ENCODE measurements at places on chromosomes 4 and X.
A peak's percentile ranks its signal among the peaks of the same experiment; 100 is the strongest.

DNA sequence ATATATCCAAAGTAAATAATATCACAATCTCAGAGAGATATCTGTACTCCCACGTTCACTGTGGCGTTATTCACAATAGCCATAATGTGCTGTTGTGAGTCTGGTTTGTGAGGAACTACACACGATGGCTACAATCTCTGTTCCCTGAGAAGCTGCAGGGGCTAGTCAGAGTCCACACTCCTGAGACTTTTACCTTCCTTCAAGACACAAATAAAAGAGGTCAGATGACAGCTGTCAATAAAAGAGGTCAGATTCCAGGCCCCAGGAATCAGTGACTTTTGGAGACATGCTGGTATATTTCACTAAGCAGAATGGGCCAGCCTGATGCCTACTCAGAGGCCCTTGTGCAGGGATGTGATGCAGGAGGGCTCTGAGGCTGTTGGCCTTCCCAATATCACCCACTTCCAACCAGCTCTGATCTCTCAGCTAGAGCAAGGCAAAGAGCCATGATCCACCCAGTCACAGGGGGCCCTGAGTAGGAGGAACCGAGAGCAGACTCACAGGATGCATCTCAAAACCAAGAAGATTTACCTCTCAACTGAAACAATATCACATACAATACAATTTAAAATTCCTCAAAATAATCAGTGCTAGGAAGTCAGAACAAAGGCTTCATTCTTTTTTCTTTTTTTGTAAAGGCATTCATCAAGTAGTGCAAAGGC, 13.8 kb downstream of the FRYL start:
- no peak for DNase-seq

- DNase-seq: no peak
Measured at GRCh38 chr4:5845035-5845905, 47.6 kb downstream of the CRMP1 start.

GRCh38 chrX:137575596-137576255, 9.8 kb downstream of the ZIC3 start:
- no peak for DNase-seq

- DNase-seq: no peak
Measured at GRCh38 chrX:17828171-17828570, 32.9 kb downstream of the RAI2 start.

DNA sequence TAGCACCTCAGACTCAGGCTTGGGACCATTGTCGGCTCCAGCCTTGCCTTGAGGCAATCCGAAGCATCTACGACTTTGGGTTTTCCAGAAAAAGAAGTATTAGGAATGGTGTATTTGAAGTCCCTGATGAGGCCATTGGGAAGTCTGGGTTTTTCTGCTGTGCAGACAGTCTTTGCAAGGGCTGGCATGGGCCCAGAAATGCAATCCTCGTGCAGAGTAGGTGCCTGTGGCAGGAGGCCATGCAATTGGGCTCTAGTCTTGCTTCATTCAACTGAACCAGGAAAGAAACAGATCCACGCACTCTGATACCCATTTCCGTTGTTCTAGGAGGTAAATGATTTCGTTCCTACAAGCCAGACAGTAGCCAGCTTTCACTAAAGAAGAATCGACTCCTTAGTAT, 12.4 kb downstream of the ZFP92 start:
- no peak for DNase-seq

- DNase-seq: no peak
Measured at GRCh38 chrX:107574054-107574683, 54.1 kb upstream of the PRPS1 start.

- peak; percentile 93 for DNase-seq
Measured at GRCh38 chr4:3201718-3202702, 46.9 kb upstream of the MSANTD1 start.

DNA sequence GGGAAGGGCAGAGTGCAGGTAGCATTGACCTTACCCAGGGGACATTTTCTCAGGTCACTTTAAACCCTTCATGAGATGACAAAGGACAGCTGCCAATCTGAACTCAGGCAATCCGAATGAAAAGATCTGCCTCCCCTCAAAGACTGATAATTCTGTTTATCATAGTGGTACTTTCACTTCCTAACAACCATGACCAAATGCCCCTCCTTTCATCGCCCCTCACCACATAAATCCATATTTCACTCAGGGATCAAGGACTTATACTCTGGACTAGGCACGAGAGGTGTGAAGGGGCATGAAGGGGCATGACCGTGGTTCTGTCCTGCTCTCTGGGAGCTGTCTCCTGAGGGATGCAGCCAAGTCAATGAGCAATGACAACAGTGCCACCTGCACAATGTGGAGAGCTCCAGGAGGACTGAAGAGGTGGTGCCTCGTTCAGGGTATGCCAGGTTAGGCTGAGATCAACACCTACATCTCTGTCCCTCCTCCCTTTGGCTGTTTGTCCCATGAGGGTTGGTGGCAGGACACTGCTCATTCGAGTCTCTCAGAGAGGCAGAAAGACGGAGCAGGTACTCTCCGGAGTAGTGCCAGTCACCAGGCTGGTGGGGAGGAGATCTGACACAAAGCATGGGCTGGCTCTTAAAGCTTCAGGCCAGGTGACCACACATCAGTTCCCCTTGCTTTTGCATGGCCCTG, 12.5 kb downstream of the HS3ST1 start:
- DNase-seq: no peak

DNA sequence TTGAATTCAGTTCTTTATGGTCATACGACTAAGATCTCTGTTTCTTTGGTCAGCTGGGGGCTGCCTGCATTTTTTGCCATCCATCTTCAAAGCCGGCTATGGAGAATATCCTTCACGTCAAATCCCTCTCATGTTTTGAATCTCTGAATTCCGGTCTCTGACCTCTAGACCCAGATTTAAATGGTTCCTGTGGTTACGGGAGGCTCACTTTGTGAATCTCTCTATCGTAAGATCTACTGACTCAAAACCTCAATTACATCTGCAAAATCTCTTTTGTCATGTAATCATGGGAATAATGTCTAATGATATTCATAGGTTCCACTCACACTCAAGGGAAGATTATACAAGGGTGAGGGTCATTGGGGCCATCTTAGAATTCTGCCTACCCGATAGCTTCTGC, 5.7 kb upstream of the MPC1L start:
- no peak for DNase-seq

GRCh38 chr4:151865744-151866591, 105.2 kb upstream of the GATB start:
- DNase-seq: no peak

- DNase-seq: no peak
Measured at GRCh38 chr4:67556436-67556835, 2.1 kb upstream of the STAP1 start.

GRCh38 chr4:134178706-134179105, 22.9 kb downstream of the PABPC4L start:
- DNase-seq: no peak

DNA sequence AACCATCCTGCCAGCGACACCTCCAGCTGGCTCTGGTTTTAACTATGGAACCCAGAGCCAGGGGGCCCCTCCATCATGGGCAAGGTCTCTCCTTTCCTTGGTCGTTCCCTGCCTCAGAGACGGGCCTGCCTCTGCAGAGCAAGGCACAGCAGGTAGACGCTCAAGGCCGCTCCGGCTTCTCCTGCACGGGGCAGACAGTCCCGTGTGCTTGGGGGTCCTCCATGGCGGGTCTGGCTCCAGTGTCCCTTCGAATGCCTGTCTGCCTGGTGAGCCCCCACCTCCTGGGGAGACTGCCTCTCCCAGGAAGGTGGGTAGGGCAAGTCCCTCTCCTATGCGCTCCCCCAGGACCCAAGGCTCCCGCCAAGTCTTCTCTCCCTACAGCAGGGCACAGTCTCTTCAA, 71.5 kb downstream of the ACOX3 start:
- no peak for DNase-seq

- no peak for DNase-seq
Measured at GRCh38 chrX:134512566-134512965, 52.6 kb downstream of the HPRT1 start.

DNA sequence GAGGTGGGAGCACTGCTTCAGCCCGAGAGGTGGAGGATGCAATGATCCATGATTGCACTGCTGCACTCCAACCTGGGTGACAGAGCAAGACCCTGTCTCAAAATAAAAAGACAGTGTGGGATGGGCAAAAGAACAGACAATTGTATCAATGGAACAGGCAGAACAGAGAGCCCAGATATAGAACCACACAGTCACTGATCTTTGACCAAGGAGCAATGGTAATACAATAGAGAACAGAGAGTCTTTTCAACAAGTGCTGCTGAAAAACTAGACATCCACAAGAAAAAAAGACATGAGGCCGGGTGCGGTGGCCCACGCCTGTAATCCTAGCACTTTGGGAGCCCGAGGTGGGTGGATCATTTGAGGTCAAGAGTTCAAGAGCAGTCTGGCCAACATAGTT, 5.9 kb downstream of the FAM53A start:
- DNase-seq: no peak

- DNase-seq: no peak
Measured at GRCh38 chr4:115374621-115375020, 261.2 kb upstream of the NDST4 start.

DNA sequence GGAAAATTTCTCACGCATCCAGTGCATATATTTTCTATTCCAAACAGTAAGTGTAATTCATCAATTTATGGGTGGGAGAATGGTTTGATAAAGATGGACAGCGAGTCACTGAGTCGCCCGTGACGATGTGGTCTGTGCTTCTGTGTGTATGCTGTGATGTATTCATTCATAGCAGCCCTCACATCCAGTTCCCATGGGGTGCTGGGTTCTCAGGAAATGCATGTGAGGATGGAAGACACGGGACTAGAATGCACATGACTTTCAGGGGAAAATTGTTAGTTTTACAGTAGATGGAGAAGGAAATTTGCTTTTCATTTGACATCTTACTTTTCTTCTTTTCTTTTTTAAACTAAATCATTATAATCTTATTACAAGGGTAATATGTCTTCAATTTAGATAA, 152.9 kb downstream of the STOX2 start:
- DNase-seq: no peak

DNA sequence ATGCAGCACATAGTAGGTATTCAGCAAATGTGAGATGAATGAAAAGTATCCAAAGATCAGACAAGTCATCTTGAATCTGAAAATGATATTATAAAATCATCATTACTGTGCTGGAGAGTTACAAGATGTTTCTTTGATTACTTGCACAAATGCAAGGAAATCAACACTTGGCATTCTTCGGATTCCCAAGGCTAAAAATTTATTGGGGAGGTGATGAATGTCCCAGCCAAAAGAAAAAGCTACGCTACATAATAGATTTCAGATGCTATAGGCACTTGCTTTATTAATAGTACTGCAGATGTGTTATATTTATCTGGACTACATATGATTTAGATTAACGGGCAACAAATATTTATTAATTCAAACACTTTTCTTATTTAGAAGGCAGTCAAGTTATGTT, 286.7 kb upstream of the TENM3 start:
- no peak for DNase-seq

GRCh38 chrX:82658492-82658891, 849.6 kb upstream of the POU3F4 start:
- DNase-seq: no peak

- no peak for DNase-seq
Measured at GRCh38 chr4:99710681-99711345, 53.2 kb upstream of the C4orf54 start.

DNA sequence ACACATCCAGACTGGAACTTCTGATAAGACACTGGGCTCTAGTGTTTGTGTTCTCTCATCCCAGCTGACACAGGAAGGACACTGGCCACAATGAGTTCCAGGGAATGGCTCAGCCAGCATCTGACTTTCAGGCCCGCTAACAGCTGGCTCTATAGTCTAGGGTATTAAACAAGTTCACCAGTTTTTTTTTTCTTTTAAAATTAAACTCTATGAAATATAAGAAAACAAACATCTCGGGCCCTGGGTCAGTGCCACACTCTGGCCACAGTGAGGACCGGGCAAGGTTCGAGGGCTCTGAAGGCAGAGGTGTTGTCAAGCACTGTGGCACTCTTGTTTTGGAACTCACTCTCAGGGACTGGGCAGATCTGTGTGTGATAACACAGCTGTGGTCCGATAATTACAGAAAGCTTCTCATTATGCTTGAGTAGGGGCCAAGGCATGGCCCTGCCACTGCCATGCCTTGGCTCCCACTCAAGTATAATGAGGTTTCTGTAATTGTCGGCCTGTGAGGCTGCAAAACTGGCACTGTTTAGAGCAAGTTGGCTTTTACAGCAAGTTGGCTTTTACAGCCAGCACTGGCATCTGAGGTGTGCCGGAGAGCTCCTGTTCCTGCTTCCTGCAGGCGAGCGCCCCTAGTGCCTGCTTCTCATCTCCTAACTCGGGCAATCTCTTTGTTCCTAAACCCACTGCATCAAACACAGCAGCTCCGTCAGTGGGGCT, 62.8 kb downstream of the PPP1R2C start:
- DNase-seq: no peak

GRCh38 chr4:139392797-139393196, 61.1 kb upstream of the RAB33B start:
- no peak for DNase-seq

GRCh38 chr4:137677863-137678262, 145.6 kb upstream of the PCDH18 start:
- DNase-seq: no peak

- DNase-seq: peak; percentile 10
Measured at GRCh38 chrX:133645977-133646718, 230.9 kb upstream of the GPC4 start.

GRCh38 chr4:133151691-133152329, 2.7 kb downstream of the PCDH10 start:
- DNase-seq: no peak

GRCh38 chr4:120865985-120866384, 56.5 kb downstream of the PRDM5 start:
- no peak for DNase-seq

GRCh38 chr4:140870427-140870826, 114.2 kb upstream of the TBC1D9 start:
- DNase-seq: no peak

- DNase-seq: no peak
Measured at GRCh38 chr4:128393101-128393704, 105.6 kb upstream of the PGRMC2 start.

DNA sequence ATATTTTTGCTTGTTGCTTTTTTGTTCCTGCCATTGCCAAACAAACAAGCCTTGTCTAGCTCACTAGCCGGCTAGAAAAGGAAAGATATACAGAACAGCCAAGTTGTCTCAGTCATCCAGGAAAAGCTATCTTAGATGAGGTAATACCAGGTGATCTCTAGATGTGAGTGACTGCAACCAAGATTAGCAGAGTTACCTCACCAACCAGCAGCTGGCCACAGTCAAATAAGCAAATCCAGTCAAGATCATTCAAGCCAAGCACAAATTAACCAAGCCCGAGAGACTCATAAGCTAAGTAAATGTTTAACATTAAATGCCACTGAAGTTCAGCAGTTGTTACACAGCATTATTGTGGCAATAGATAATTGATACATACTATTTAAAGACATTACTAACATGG, 108.6 kb downstream of the CENPC start:
- no peak for DNase-seq

- no peak for DNase-seq
Measured at GRCh38 chr4:8081621-8082516, 76.7 kb downstream of the ABLIM2 start.

DNA sequence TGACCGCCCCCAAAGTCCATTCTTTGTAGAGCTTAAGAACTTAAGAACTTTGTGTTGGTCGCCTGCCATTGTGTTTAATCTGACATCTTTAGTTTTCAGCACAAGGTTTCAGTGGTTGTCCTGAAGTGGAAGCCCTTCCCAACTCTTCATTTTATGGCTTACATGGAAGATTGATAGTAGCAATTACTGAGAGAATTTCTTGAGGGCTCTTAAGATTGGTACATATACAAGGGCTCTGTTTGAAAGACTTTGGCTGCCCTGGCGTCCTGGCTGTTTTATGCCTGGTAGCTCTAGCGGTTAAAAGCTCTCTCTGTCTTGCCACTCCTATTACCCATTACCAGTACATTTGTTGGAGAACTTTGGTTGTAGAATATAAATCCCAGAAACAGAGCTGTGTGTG, 75.0 kb downstream of the KDM6A start:
- DNase-seq: no peak
